ENCODE measurements at places on chromosomes 5 and 9.

- DNase-seq: no peak
These were observed 6.6 kb downstream of the PCDHGC5 start for GRCh38 chr5:141495453-141495811.

DNA sequence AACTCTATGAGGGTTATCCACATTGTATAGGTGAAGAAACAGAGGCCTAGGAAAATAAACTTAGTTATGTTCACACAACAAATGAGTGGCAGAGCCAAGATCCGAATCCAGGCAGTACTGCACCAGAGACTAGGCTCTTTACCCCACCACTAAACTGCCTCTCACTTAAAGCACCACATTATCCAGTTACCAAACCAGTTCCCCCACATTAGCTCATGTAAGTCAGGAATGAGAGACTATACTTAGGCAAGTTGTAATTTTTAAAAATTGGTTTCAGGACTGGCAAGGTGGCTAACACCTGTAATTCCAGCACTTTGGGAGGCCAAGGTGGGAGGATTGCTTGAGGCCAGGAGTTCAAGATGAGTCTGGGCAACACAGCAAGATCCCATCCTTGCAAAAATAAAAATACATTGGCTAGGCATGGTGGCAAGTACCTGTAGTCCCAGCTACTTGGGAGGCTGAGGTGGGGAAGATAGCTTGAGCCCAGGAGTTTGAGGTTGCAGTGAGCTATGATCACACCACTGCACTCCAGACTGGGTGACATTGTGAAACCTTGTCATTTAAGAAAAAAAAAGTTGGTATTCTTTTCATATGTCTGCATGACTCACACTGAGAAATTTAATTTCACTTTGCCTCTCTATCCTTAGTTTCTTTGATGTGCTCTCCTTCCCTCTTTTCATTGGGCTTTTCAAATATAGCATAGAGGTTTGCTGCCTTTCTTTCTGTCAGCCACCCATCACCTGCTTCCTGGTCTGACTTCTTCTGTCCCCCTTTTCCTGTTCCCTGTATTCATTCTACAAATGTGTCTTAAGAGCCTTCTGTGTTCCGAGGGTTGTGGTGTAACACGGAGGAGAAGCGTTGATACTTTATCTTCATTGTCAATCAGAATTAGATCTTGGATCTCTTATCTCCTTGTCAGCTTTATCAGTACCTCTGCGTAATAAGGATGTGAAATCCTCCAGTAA lies 64.7 kb downstream of the ERMP1 start:
- DNase-seq: no peak

DNA sequence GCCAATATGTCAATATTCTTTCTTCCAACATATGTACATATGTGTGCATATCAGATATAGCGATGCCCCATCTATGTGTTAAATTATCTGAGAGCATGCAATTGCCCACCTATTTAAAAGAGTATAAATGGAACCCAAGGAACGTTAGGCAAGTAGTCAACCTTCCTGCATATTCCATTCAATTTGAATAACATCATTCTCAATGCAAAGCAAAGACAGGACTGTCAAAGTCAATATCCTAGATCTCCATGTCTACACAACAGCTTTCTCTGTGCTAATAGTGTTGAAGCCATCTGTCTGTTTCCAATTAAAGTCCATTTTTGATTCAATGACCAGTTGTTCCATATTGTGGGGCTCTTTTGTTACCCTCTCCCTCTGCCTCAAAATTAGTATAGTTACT lies 85.3 kb upstream of the COX7C start:
- no peak for DNase-seq

GRCh38 chr9:129696944-129697655 lies 31.7 kb downstream of the PRRX2 start:
- DNase-seq: no peak

GRCh38 chr5:91937121-91937520 lies 554.0 kb upstream of the ARRDC3 start:
- no peak for DNase-seq

DNA sequence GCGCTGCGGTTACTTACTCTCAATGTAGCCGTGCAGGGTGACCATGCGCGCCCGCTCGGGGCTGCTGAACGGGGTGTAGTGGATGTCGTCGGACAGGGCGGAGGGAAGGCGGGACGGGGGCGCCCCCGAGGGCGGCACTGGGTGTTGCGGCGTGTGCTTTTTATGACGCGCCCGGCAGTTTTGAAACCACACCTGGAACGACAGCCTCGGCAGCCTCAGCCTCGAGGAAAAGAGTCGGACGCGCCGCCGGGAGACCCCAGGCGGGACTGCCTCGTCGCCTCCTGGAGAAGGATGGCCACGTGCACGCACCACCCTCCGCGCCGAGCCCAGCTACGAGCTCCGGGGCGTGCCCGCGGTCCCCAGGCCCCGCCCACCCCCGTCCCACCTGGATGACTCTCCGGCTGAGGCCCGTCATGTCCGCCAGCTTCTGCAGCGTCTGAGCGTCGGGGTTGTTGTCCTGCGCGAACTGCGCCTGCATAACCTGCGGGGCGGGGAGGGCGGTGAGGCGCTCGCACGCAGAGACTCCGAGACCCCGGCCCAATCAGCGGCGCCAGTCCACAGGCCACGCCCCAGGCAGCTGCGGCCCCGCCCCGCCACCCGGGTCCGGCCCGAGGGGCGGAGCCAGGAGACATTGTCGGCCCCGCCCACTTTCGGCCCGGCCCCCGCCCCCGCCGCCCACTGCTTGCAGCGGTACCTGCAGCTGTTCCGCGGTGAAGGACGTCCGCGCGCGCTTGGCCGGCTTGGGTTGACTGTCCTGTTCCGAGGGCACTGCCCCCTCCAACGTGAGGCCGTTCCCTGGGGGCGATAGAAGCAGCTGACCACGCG lies 15.0 kb downstream of the LHX6 start:
- peak; percentile 25 for DNase-seq

DNA sequence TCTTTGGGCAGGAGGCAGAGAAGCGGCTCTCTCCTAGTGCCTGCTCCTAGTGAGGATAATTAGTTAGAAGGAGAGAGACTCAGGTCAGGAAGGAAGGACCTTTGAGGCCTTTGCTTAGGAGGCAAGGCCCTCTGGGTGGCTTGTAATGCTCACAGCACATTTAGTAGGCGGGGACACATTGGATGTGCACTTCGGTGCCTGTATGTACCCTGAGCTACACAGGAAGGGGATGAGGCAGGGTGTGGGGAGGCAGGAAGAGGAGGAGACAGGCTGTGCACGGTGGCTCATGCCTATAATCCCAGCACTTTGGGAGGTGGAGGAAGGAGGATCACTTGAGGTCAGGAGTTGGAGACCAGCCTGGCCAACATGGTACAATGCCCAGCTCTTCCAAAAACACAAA lies 7.2 kb upstream of the LCN2 start:
- DNase-seq: no peak

DNA sequence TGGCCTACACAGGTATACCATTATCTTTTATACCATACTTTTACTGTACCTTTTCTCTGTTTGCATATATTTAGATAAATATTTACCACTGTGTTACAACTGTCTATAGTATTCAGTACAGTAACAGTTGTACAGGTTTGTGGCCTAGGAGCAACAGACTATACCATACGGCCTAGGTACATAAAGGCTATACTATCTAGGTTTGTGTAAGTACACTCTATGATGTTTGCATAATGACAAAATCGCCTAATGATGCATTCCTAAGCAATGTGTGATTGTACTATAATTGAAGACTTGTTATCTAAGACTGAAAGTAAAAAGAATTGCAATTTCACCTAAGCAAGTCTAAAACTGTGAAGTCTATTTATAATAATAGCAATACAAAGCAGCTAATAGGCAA lies 3.9 kb downstream of the C9orf72 start:
- DNase-seq: no peak

- DNase-seq: no peak
These were observed 615.5 kb downstream of the TLE1 start for GRCh38 chr9:81073821-81074220.

- no peak for DNase-seq
These were observed 71.5 kb downstream of the FREM1 start for GRCh38 chr9:14838701-14839100.

DNA sequence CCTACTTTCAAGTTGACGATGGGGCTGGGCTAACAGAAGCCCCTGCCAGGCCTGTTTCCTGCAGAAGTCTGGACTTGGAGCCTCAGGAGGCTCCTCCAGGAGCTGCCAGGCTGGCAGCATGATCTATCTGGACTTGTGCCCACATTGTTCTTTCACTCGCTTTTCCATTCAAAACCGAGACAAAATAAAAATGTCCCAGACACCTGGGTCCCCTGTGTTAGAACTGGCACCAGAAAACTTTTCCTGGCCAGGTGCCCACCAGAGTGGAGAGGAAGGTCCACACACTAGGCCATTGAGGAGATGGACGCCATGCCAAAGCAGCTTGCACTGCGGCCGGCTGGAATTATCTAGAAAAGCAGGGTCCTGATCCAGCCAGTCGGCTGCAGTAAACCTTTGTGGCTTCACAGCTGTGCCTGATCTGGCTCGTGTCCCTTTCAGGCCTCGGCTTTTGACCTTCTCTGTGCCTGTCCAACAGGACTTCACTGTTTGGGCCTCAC lies 78.2 kb downstream of the GCNT1 start:
- no peak for DNase-seq

- DNase-seq: peak; percentile 67
These were observed 2.0 kb downstream of the PROB1 start for GRCh38 chr5:139392678-139393496.

GRCh38 chr9:34592895-34593601 lies 3.5 kb upstream of the CNTFR start:
- no peak for DNase-seq

DNA sequence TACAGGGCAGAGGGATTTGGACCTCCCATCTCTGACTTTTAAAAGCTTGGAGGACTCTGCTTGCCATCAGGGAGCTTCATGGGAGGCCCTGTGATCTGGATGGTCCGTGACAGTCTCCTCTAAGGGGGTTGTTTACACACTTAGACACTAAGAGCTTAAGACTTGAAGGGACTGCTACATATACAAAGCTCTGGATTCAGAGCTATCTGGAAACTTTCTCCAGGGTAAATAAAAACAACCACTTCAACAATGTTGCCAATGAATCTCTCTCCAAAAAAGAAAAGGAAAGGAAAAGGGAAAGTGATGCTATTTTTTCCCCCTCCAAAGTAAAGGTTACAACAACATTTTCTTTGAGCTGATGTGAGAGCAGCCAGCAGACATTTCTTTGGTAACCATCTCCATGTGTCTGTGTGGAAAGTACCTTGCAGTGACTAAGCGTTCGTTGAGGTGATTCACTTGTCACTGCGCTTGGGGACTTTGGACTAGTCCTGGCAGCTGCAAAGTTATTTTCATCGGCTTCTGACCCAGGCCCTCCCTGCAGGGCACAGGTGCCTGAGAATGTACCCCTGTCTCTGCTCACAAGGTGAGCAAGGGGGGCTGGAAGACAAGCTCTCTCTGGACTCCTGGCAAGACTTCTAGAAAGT lies 262.1 kb upstream of the KLF4 start:
- no peak for DNase-seq

DNA sequence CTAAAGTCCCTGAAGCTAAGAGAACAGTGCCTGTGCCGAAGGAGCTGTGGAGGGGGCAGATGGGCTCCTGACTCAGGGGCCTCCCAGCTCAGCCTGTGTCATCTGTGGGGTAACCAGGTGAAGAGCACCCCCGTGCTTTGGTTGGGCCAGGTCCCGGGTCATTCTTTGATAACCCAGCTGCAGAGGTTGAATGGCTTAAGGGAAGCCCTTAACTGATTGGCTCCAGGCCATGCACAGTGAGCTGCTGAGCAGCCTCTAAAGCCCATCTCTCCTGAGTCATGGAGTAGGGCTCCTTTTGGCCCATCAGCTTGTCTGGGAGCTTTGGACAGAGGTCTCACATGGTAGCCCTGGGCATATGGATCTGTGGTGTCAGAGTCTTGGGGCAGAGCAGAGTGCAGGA lies 28.7 kb downstream of the COL27A1 start:
- no peak for DNase-seq

DNA sequence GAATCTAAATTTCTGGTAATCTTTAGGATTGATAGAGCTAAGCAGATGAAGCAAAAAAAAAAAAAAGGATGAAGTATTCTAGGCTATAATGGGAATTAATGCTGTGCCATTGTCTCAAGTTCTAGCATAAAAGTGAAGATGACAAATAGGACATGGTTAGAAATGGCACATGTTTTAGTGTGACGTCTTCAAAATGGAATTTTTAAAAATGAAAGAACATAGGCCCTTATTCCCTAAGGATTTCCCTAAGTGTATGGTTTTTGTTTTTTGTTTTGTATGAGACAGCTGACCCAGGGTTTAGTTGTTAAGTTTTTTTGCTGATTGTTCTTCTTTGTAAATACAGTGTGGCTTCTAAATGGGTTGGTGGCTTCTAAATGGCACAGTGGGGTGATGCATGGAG lies 7.1 kb downstream of the TLE4 start:
- DNase-seq: no peak

- DNase-seq: no peak
These were observed 44.3 kb downstream of the NUP214 start for GRCh38 chr9:131169563-131170240.

DNA sequence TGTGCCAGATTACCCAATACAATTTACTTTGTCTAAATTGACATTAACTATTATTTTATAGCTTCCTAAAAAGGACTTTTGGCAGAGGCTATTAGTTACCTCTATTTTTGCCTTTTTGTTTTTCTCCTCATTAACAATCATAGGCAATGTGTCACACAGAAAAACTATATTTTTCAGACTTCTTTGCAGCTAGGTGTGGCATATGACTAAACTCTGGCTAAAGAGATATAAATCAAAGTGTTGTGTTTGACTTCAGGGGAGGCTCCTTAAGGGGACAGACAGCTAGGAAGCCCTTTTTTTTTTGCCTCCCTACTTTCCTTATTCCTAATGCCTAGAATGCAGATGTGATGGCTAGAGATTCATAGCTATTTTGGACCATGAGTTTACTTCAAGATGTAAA lies 19.7 kb upstream of the GCNT4 start:
- DNase-seq: no peak

DNA sequence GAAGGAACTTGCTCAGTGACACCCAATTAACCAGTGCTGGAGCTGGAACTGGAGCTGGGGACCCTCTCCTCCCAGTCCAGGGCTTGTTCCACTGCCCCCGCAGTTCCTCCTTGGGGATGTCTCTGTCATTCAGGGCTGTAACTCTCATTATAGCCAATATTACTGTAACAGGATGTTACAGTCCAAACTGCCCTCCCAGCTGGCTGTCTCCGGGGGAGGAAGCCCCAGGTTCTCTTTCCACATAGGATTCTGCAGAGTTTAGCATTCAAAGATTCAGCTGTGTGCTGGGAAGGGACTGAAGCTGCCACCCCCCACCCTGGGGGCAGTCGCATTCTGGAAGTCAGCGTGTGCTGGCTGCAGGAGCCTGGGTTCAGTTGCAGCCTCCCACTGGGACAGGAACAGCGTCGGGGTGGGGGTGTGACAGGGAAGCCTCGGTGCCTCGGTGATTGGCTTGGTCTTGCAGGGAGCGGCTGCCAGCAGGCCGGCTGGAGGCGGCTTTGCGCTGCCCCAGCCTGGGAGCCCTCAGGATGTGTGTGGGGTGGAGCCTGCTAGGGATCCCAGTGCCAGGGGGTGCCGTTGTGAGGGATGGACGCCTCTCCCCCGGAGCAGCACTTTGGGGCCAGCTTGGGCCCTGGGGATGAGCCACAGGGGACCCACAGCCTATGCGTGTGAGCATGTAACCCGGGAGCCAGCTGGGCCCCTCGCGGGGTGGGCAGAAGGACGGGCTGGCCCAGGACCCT lies 101.1 kb downstream of the RGS3 start:
- DNase-seq: no peak

All from activated CD4-positive, alpha-beta T cell treated with anti-CD3 and anti-CD28 coated beads, Interleukin-2, amount 50 U/mL, for 4 hours (primary cell).